Stimulated activated naive CD8-positive, alpha-beta T cell treated with anti-CD3 and anti-CD28 coated beads, Interleukin-15, amount 100 ng/mL, for 72 hours (primary cell): ENCODE measurements at places on chromosomes 7 and 10.

GRCh38 chr10:101241840-101242707 is 12.8 kb upstream of the LBX1 start:
- no peak for DNase-seq

DNA sequence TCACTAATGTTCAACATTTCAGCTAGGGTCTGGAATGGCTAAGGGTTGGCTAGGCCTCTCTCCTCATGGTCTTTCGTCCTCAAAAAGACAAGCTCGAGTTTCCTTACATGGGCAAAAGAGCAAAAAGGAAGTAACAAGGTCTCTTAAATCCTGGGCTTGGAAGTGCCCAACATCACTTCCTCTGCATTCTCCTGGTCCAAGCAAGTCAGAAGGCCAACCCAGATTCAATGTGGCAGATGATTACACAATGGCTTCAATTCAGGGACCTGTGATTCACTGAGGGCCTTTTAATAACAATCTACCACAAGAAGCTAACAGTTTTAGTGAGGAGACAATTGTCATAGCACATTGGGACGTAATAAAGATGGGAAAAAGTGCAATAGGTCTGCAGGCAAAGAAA is 4.4 kb upstream of the NUP205 start:
- DNase-seq, result no peak

GRCh38 chr7:156954941-156955340 is 5.4 kb downstream of the NOM1 start:
- no peak for DNase-seq

DNA sequence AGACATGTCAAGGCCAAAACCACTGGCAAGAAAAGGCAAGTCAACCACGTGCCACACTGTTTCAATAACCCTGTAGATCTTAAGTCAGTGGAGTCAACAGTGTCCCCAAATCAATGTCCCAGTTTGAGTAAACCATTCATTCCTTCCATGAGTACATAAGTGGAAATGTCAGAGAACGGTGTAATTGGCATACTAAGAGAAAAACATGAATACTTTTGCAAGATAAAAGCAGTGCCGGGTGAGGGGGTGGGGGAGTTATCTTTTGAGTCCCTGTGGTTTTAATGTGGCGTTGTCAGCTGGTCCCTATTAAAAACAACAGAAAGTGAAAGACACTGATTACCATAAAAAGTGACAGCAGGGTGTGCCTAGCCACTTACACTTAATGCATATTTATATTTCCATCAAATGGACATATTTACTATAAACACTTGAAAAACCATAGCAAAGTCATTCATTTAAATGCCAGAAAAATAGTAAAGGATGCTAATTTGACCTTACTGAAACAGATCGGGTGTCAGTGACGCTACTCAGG is 37.8 kb downstream of the RSU1 start:
- DNase-seq, result peak; percentile 78

GRCh38 chr10:29319205-29319781 is 30.4 kb downstream of the LYZL1 start:
- no peak for DNase-seq

DNA sequence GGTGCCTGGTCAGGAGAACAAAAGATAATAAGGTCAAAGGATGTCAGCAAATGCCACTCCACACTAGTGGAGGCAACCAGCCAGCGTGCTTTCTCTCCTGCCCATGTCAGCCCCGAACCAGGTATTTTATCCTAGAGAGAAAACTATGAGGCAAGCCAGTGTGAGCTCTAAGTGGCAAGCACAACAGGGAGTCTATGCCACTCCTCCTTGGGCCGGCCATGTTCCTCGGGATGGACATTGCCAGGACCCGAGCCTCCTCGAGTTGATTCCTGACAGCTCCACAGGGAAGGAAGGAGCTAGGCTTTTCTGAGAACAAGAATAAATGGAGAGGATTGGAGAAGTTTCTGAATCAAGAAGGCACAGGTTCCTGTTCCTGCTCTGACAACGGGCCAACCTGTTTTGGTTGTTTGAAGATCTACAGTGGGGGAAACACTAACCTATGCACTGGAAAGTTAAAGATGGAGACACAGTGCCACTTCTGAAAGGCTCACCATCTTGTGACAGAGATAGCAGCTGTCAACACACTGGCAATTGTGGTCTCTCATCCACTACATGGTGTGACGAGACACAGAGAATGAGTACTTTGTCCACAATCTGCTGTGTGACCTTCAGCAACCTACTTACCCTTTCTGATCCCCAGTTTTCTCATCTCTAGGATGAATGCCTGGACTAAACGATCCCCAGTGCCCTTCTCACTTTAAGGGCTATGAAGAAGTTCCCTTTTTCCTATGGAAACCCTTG is 28.8 kb downstream of the ABLIM1 start:
- DNase-seq, result no peak

DNA sequence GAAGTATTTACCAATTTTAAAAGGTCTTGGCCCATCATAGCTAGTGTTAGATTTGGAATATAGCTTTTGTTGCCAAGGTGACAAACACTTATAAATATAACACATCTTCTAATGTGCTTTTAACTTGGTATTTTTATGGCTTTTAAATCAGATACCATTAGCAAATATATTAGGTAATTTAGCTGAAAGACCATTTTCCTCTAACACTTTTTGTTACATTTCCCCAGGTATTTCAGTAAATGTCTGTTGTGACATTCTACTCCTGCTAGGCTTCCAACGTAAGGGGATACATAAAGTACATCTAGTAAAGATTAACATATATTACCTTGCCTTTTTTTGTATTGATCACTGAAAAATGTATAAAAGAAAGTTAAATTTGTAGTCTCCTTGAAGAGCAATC is 75.0 kb upstream of the SEM1 start:
- no peak for DNase-seq

- no peak for DNase-seq
These were observed 4.8 kb upstream of the EVX1 start for GRCh38 chr7:27237735-27238334.

DNA sequence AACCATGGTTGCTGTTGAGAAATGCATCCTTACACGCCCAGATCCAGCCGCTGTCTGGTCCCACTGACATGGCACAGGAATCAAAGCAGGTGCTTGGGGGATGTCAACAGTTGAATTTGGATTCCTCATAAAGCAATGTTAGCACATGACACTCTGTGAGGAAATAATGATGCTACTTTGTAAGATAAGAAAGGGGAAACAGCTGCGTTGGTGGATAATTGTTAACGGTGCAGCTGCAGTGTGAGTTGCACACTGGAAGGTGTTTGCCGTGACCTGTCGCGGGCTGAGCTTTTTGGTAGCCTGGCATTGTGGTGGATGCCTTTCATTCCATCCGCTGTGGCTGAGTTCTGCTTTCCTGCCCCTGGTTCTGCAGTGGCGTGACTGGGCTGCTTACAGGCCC is 113.9 kb downstream of the MGMT start:
- DNase-seq, result no peak

DNA sequence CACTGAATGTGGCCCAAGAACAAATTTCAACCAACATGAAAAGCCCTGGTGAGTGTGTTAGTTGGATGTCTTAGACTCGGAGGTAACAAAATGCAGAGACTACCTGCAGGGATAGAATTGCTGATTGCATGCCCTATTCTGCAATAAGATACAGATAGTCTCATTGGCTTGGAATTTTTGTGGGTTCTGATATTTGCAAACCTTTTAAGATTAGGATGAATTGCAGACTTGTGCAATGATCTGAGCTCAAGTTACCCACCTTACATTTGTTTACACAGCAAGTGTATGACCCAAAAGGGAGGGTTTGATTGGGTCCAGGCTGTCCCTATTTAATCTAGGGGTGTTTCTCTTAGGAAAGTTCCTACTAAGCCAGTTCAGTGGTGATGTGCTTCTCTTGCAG is 45.4 kb downstream of the GPR37 start:
- DNase-seq, result no peak

GRCh38 chr7:151274396-151274795 is 25.9 kb upstream of the SMARCD3 start:
- DNase-seq, result no peak

GRCh38 chr7:91264924-91265681 is 870 bp downstream of the FZD1 start:
- DNase-seq, result peak; percentile 19

DNA sequence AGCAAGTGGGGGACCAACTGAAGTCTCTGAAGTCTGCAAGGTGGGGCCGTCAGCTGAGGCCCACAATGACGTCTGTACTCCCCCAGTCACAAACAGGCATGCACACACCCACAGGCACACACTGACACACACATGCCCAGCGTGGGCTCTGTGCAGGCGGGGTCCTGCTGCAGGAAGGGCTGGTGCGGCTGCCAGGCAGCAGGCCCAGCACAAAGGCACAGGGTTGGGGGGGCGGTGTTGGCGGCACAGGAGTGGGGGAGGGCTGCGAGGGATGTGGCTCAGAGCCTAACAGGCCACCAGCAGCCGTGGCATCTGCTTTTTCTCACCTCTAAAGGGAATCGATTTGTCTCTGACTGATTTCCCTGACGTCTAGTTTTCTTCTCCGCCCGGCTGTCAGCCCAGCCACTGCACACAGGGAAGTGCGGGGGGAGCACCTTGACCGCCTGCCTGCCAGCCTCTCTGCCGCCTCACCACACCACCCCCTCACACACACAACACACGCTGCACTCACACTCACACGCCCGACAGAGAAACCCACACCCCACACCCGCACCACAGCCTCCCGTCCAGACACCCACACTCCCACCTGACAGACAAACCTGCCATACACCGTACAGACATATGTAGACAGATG is 43.5 kb upstream of the ZMIZ1 start:
- DNase-seq, result peak; percentile 39

GRCh38 chr10:86249794-86250193 is 116.8 kb downstream of the GRID1 start:
- DNase-seq, result no peak

DNA sequence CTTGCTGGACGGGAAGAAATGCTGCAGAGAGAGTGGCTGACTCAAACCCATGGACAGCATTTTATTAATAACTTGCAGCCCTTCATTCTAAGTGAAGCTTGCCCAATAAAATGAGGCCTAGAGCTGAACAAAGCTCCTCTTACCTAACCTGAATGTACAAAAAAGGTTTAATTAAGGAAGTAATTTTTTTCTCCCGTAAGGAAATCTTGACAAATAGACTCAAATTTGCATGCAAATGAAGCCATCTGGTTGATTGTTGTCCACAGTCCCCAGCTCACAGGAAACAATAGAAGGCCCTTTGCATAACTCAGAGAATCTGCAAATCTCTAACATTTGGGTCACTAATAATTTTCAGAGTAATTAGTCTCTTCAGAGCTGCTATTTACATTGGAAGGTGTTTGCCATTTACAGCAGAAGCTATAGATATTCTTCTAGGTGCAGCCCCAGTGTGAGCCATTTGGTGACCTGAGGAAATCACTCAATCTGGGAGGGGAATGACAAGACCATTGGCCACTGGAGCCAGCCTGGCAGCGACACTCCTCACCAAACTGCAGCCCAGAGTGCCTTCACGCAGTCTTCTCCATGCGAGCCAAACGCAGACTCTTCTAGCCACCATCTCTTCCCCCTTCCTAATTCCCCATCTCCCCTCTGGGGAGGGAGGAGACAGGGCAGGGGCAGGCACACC is 483.0 kb upstream of the C7orf33 start:
- no peak for DNase-seq

GRCh38 chr10:132860532-132860931 is 74.6 kb upstream of the NKX6-2 start:
- DNase-seq, result peak; percentile 5

GRCh38 chr10:101079874-101080273 is 18.1 kb downstream of the KAZALD1 start:
- DNase-seq, result no peak

DNA sequence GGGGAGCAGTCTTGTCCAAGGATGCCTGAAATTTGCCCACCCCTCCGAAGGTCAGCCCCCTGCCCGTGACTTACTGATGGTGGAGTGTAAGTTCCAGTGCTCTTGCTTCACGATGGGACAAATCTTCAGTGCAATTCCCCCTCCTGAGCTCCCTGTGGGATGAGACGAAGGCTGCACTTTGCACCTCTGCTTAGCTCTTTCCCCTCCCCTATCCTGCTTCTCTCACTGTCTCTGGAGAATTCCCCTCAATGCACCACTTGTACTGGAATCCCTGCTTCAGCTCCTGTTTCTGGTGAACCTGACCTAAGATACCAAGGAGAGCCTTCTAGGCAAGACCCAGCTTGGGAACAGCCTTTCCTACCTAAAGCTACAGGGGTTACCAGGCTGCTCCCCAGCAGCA is 122.9 kb upstream of the ZMIZ1 start:
- DNase-seq, result no peak
